Central memory CD4-positive, alpha-beta T cell (primary cell): ENCODE measurements at places on chromosomes 6 and 20.
A peak's percentile ranks its signal among the peaks of the same experiment; 100 is the strongest.

GRCh38 chr20:15867899-15868298 lies 705.3 kb downstream of the KIF16B start:
- no peak for DNase-seq

DNA sequence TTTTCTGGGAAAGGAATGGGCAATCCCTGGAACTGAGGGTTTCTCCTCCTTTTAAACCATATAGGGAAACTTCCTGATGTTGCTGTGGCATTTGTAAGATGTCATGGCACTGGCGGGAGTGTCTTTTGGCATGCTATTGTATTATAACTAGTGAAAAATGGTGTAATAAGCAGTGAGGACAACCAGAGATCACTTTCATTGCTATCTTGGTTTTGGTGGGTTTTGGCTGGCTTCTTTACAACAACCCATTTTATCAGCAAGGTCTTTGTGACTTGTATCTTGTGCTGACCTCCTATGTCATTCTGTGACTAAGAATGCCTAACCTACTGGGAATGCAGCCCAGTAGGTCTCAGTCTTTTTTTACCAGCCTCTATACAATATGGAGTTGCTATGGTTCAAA lies 9.1 kb upstream of the DCBLD1 start:
- no peak for DNase-seq

DNA sequence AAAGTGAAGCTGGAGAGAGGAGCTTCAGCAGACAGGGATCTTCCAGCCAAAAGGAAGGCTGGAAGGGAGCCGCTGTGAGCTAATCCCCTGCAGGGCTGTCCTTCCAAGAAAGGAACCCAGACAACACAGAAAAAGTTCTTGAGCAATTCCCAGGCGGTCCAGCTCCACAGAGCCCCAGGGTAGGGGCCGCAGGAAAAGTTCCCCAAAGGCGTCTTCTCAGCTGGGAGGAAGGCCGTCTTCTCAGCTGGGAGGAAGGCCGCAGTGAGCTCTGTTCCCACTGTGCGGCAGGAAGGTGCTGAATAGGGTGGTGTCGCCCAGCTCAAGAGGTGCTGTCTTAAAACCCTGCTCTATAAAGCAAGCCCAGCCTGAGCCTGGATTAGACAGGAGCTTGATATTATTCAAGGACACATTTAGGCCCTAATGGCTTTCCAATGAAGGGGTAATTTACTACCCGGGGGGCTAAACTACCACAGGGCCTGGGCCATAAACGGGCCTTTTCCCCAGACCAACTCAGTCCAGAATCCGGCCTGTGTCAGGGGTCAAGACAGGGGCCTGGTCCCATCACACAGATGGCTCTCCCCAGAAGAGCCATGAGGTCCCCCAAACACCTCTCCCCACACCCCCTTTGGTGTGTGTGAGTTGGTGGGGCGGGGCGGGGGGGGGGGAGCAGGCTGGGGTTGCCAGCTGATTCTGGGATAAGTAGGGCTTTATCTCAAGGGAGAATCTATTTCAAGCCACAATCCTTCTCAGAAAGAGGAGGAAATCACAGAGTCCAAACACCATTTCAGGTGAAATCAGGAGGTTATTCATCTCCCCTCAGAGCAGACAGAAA lies 103.6 kb downstream of the NOL4L start:
- no peak for DNase-seq

- no peak for DNase-seq
Measured at GRCh38 chr6:162670345-162670744, 57.2 kb downstream of the PRKN start.

- no peak for DNase-seq
Measured at GRCh38 chr6:127952831-127953230, 52.0 kb upstream of the THEMIS start.

DNA sequence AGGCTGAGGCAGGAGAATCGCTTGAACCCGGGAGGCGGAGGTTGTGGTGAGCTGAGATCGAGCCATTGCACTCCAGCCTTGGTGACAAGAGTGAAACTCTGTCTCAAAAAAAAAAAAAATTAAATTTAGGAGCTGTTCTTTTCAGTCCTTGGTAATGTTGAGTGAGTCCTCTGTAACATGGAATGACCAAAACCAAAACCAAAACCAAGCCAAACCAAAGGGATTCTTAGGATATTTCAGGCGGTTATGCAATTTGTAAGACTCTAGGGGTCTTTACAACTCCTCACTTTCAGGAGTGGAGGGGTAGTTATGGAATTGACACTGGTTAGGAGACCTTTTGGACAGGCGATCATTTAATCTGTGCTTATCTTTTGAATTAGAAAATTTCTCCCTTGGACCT lies 15.8 kb downstream of the TIAM2 start:
- no peak for DNase-seq

DNA sequence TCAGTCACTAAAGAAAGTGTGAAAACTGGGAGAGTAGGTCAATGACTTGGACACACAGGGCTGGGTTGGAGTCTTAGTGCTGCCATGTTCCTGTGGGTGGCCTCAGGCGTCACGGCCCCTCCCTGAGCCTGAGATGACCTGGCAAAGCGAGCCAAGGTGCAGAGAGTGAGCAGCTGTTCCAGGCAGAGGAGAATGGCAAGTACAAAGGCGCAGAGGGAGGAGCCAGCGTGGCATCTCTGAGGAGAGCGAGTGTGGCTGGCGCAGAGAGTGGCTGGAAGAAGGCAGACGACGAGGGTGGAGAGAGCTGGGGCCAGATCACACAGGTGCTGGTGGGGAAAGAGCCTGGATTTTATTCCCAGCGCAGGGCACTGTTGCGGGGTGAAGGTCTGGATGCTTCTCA lies 20.6 kb upstream of the CHMP4B start:
- DNase-seq: no peak

GRCh38 chr6:74069089-74069581 lies 373.1 kb downstream of the CD109 start:
- DNase-seq: no peak

GRCh38 chr20:45792317-45793118 lies 764 bp downstream of the DNTTIP1 start:
- no peak for DNase-seq

DNA sequence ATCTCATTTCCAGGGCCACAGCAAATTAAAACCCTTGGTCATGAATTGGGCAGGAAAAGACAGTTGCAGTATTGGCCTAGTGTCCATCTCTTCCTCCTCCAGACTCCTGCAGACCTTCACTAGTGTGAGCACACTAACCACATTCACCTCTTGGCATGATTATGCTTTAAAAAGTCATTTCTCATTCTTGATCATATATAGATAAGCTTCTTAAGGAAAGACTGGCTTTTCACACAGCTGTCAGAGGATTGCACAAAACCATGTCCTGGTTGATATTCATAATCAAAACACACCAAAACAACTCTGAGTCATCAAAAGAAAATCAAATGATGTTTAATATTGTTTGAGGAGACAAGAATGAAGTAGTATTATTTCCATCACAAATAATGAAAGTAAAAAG lies 52.1 kb downstream of the TMEM200A start:
- no peak for DNase-seq

GRCh38 chr6:99427988-99428387 lies 2.9 kb upstream of the PNISR start:
- DNase-seq: no peak

DNA sequence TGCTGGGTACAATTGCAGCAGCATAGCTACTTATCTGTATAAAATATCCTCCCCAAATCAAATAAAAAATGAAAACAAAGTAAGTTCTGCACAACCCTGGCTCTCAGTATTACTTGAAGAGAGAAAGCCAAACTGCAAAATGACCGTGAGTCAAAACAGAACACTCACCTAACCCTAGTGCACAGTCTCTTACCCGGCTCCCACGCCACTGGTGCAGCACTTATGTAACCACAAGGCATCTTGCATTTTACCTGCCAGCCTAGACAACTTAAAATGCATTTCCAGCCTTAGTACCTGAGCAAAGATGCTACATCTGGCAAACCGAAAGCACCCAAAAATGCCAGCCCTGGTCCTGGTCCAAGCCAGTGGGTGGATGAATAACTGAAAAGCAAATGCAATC lies 12.4 kb upstream of the SIRPB1 start:
- DNase-seq: no peak

DNA sequence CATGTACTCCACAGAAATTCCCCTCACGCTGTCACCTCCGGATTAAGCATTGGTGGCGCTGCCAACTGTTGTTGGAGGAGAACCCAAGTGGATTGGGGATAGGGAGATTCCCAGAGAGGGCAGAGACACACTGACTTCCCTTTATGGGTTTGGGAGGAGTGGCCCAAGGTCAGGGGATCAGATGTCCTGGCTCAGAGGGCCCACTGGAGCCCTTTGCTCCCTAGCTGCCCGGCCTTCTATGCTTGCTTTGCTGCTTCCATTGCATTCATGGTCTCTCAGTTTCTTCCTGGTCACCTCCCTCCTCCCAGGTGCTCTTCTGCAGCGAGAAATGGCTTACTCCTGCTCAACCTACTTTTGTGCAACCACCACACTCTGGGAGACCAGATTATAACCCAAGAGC lies 14.3 kb downstream of the CUL9 start:
- DNase-seq: no peak

- DNase-seq: no peak
Measured at GRCh38 chr6:21591446-21591845, 2.1 kb upstream of the SOX4 start.

DNA sequence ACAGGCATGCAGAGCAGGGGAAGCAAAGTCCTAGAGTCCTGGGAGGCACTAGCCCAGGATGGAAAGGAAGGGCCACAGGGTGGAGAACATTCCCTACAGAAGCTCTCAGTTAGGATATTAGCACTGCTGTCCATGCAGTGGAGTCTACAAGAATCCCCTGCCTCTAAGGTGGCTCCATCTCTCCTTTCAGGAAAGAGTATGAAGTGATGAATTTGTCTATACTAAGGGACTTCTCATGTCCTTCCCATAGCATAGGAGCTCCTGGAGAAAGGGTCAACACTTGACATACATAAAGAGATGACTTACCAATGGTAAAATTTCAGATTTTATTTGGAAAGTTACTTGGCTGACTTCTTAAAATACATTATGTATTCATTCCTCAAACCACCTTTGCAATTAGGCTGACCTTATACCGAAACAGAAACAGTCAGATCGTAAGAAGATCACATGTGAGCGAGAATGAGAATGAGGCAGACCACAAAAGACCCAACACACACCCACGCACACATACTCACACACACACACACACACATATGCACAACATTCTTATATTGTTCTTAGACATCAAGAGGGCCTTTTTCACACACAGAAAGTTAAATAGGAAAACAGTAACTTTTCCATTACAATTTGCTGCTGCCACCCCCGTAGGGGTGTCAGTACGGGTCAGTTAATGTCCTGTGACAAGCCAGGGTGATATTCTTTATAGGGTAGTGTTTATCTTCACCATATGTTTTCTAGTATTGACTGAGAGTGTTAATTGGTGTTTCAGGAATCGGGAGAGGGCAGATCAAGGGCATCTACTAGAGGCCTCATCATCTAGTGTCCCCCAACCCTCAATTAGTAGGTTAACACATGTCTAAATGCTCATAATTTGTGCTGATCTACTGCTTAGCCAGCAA lies 159.4 kb downstream of the FAXC start:
- DNase-seq: no peak

GRCh38 chr6:151379933-151380847 lies 11.2 kb downstream of the ZBTB2 start:
- DNase-seq: peak; percentile 46

- DNase-seq: no peak
Measured at GRCh38 chr6:138678168-138678567, 95.4 kb upstream of the CCDC28A start.

GRCh38 chr6:89886378-89887120 lies 7.7 kb upstream of the GJA10 start:
- no peak for DNase-seq

GRCh38 chr6:125888989-125889656 lies 67.4 kb upstream of the HINT3 start:
- DNase-seq: peak; percentile 34

DNA sequence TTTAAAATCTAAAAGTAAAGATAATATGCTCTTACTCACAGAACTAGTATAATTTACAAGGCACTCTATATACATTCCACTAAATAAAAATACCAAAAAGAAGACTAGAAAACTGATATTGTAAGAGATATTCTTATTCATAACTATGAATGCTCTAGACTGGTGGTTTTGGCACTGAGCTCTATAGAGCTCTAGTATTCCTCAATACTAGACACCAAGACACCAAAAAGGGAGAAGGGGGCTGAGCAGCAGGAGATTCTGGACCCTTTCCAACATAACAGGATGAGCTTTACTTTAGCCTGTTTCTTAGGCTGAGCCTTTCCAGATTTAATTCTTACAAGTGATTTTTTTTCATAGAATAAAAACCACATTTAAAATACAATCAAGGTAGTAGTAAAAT lies 173.6 kb downstream of the COL21A1 start:
- no peak for DNase-seq

- DNase-seq: no peak
Measured at GRCh38 chr6:17280552-17281090, 540 bp upstream of the RBM24 start.

DNA sequence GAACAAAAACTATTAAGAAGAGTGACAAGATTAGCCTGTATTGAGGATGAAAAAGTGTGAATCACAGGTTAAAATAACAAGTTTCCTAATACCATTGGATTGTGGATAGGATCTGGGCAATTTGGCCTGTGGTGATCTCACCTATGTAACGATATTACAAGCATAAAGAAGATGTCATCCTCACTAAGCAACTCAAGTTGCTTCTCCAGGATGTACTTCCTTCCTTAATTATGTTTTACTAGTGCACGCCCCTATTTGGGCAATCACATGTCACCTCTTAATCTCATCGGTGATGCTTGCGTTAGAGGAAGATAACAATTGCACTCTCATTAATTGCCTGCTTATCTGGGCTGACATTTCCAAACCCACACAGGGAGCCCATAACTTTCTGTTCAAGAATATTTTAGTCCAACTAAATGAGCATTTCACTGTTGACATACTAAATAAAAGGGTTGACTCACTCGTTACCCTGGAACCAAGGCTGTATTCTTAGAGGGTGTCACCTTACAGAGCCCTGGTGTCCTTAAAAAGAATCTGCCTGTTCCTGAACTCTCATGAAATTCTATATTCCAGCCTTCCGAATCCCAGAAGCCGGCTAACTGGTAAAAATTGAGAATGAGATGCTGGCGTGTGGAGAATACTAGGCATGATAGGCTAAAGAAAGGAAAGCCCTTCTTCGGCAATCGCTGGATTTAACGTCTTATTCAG lies 88.2 kb upstream of the ATXN1 start:
- DNase-seq: peak; percentile 27

GRCh38 chr6:27591699-27592480 lies 119.0 kb upstream of the ZNF184 start:
- no peak for DNase-seq

GRCh38 chr20:38162878-38163875 lies 1.9 kb downstream of the TGM2 start:
- DNase-seq: no peak

- no peak for DNase-seq
Measured at GRCh38 chr6:156943816-156944215, 166.6 kb downstream of the ARID1B start.

DNA sequence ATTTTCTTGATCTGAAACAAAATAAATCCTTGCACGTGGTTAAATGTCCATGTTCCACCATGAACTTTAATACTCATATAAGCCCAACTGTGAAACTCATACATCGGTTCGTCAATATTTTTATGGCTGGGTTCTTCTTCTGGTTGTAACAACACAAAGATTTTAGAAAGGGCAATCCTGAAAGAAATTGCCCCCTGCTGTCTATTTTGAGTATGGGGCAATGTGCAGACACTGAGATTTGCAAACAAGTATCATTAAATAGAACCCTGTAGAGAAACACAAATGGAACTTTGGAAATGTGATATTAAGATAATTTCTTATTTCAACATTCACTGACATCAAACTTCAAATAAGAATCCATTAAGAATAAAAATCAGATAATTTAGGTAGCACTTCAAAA lies 80.2 kb upstream of the PHACTR1 start:
- no peak for DNase-seq

GRCh38 chr6:77834591-77834996 lies 181.8 kb downstream of the MEI4 start:
- no peak for DNase-seq
